ENCODE measurements at places on chromosomes 3 and 15.

- DNase-seq, result no peak
Measured at GRCh38 chr15:36403351-36403750, 176.1 kb upstream of the CDIN1 start.

DNA sequence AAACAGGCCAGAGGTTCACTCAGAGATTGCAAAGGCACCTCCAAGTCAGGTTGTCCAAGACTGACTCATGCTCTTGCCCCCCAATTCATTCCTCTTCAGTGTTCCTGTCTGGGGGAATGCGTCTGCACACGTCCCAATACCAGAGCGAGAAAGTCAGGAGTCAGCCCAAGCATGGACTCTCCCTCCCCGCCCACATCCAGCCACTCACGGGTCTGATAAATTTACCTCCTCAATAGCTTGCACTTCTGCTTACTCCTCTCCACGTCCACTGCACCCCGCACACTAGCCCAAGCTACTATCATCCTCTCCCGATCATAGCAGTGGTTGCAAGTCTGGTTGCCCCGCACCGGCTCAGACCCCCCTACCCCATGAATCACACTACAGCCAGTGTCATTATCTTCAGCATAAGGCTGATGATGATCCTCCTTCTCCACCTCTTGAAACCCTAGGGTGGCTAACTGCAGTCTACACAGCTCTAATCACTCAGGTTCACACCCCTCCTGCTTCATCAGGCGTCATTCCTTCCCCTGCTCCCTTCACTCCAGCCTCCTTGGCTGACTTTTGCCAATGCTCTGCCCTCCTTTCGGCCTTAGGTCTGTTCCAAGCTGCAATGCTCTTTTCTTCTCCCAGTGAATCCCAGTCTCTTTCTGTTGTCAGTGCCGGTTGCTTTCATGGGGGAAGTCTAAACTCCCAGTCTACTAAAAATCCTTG lies 27.6 kb upstream of the MYO1E start:
- no peak for DNase-seq

DNA sequence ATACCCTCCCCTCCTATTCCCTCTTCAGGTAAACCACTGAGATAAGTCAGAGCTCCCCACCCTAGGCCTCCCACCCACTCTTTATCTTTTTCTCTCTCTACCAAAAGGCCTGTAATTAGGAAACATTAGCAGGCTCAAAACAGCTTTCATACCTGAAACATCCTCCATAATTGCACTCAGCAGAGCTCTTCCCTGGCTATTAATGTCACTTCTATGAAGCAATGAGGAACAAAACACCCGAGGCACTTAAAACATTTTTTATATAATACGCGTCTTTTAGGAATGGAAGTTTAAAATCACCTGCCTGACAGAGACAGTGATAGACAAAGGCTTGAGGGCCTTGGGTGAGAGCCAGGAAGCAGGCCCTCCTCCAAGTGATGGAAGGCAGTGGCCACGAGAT lies 138.9 kb downstream of the EPHB1 start:
- no peak for DNase-seq

DNA sequence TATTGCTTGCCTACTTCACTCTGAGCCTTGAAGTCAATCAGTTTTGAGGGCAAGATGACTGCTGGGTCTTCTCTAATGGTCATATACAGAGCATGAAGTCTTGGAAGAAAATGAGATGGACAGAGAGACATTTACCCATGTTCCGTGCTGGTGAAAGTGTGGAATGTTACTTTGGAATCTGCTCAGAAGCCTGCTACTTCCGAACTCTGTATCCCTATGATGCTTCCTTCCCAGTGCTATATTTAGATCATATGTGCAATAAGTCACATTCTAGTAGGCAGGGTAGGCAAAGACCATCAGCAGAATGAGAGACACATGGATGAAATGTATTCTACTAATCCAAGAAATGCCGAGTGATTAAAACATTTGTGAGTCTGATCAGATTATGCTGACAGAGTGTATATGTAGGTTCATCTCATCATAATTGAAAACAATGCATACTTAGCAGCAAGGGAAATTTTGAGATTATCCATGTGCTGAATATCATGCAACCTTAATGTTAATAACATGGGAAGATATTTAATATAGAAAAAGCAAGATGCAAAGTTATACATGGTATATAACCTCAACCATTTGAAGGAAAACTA lies 60.5 kb downstream of the RAB7A start:
- no peak for DNase-seq

DNA sequence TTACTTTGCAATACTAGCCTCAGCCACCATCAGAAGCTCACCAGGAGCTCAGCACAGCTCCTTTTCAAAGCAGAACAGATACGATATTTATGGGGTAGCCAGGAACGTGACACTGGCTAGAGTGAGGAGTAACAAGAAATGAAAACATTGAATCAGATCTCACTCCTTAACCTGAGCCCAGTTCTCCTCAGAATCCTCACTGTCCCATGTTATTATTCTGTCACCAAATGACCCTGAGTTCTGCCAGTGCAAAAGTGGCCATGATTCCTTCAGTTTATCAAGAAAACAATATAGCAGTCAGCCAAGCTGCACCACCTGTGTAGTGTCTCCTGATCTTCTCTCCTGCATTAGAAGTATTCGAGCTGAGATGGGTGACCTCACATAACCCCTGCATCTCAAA lies 956.7 kb downstream of the TUSC7 start:
- no peak for DNase-seq

DNA sequence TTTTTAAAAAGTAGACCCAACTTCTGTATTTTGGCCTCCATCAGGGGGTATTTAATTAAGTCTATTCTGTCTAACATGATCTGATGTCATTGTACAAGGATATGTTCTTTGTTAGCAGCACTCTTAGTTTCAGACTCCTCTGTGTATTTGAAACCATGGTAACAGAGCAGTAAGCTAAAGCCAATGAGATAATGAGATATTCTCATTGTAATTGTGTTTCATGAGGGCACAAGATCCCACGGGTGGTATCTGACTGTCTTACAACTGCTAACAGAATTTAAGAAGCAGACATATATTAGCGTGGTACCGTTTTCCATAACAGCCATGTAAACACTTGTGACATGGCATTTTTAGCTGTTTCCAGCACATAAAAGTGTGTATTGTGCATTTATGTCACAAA lies 251.2 kb upstream of the VEPH1 start:
- DNase-seq, result no peak
